ENCODE measurements at places on chromosomes 11 and 22.

DNA sequence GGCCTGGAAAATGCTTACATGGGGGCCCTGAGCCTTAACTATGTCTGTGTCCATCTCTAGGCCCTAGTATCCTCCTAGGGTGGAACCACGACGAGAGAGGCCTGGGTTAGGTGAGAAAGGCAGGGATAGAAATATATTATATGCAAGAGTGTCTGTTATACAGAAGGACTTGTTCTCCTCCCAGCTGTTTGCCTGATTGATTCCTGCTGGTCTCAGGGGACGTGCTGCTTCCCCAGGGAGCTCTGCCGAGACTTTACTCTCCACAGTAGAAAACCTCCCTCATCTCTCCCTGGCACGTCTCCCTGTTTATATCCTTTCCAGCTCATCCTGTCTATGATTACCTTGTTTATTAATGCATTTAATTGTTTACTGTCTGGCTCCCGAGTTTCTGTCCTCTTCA lies 132.6 kb downstream of the MIAT start:
- no peak for DNase-seq

DNA sequence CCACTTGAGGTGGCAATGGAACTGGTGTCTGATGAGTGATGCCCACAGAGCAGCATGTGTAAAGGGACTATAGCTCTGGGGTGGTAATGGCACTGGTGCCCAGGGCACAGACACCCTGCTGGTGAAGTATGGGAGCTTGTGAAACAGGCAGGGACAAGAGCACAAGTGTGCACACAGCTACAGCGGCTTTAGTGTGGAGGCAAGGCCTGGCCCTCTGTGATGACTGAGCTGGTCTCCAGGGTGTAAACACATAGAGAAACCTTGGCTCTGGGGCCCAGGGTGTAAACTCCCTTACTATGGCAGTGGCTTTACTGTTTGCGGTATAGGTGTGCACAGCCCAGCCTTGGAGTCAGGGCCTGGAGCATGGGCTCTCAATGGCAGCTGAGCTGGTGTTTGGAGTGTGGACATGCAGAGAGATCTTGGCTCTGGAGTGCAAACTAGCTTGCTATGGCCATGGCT lies 46.3 kb downstream of the BIRC2 start:
- no peak for DNase-seq

DNA sequence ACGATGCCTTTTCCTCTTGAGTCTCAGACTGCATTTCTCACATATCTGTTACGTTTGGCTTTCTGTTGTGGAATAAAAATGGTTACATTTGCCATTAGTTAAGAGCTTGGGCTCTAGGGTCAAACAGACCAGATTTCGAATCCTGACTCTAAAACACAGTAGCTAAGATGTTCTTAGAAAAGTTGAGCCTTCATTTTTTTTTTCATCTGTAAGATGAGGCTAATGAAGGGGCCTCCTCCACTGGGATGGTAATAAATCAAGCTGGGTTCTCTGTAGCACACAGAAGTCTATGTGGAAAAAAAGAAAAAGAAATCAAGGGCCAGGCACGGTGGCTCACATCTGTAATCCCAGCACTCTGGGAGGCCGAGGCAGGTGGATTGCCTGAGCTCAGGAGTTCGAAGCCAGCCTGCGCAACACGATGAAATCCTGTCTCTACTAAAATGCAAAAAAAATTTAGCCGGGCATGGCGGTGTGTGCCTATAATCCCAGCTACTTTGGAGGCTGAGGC lies 49.9 kb upstream of the CAPRIN1 start:
- no peak for DNase-seq

- no peak for DNase-seq
Measured at GRCh38 chr11:10725114-10725906, 25.7 kb upstream of the CTR9 start.

GRCh38 chr22:45650721-45651120 lies 20.9 kb upstream of the ATXN10 start:
- no peak for DNase-seq

DNA sequence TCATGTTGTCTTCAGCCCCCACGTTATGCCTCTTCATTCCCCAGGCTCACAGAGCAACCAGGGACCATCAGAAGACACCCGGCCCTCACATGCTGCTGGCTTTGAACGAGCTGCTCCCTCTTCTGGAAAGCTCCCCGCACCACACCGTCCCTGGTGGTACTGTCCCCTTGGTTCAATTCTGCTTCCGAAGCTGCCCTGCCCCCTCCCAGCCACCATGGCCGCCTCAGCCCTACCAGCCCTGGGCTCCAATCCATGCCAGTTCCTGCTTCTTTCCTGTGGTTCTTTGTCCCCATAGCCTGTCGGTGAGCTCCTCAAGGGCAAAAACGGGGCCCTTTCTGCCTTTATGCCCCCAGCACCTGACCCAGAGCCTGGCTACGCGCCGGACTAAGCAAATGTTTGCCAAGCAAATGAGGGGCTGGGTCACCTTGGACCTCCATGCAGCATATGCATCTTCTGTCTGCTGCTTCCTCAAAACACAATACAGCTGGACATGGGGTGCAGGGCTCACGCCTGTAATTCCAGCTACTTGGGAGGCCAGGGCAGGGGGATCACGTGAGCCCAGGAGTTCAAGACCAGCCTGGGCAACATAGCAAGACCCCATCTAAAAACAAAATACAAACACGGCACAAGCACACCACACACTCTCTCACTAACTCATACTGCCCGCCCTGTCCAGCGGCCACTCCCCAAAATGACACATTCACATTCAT lies 21.3 kb downstream of the TNKS1BP1 start:
- DNase-seq = no peak

- DNase-seq = no peak
Measured at GRCh38 chr22:19884161-19884953, 29.7 kb upstream of the GNB1L start.

- DNase-seq = no peak
Measured at GRCh38 chr22:22773427-22773826, 114.2 kb upstream of the IGLL5 start.

- DNase-seq = no peak
Measured at GRCh38 chr11:109838026-109838425, 255.2 kb upstream of the ZC3H12C start.

- DNase-seq = no peak
Measured at GRCh38 chr11:33160587-33160986, 693 bp downstream of the CSTF3 start.

GRCh38 chr11:111312076-111312475 lies 13.7 kb downstream of the POU2AF3 start:
- no peak for DNase-seq

DNA sequence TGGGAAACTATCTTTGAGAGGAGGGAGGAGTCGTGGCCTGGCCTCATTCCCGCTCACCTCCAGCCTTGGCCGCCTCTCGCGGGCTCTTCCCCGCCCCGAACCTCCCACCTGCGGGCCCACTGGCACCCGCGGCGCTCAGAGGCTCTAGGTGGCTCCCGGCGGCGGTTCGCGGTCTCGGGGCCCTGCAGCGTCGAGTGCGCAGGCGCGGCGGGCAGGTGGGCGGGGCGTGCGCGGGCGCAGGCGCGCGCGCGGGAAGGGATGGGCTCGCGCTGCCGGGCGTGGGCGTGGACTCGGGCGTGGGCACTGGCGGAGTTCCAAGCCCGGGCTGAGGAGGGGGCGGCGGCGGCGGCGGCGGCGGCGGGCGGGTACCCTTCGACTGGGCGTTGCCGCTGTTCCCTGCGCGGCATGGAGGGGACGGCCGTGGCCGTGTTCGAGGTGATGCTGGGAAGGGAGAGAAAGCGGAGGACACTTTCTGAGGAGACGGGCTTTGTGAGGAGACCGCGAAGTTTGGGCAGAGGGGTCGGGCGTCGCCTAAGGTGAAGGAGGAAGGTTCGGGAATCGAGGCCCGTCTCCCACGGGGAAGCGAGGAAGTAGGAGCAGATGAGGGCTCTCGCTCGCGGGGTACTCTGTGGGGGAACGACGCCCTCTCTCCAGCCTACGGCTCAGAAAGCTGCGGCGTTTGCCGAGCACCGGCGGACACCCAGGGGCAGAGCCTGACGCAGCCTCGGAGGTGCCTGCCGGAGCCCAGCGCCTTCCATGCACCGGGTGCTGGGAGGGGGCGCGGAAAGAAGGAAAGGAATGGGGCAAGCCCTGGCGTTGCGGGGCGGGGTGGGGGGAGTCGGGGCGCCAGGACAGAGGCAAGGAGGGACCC lies 15.7 kb upstream of the SPTBN2 start:
- DNase-seq = peak; percentile 84

- no peak for DNase-seq
Measured at GRCh38 chr22:43798492-43798891, 13.6 kb downstream of the EFCAB6 start.

DNA sequence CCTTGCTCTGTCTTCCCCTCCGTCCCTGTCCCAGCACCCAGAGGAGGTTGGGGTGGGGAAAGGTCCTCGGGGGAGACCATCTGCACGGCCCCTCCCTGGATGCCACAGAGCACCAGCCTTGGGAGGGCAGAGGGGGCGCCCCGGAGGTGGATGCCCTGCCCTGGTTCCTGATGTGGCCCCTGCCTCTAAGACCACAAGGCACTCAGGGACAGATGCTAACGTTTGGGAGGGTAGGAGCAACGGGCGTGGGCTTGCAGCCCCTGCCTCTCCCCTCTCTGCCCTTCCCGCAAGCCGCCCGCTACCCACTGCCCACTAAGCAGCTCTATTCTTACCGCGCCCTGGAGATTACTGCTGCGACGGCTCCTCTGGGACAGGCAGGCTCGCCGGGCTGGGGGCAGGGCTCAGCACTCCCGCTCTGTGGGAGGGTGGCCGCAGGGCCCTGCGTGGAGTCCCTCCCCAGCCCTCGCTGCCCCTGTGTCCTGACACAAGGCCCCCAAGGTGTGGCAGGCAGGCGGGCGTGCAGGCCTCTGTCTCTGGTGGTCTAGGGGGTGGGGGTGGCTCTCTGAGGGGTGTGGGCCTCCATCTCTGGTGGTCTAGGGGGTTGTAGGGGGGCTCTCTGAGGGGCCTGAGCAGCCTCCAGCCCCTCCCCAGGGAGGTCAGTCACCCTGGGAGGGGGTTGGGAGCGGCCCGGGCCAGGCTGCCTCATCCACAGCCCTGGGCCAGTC lies 14.9 kb downstream of the BRSK2 start:
- no peak for DNase-seq

GRCh38 chr11:120061761-120062560 lies 76.0 kb downstream of the TRIM29 start:
- DNase-seq = no peak

DNA sequence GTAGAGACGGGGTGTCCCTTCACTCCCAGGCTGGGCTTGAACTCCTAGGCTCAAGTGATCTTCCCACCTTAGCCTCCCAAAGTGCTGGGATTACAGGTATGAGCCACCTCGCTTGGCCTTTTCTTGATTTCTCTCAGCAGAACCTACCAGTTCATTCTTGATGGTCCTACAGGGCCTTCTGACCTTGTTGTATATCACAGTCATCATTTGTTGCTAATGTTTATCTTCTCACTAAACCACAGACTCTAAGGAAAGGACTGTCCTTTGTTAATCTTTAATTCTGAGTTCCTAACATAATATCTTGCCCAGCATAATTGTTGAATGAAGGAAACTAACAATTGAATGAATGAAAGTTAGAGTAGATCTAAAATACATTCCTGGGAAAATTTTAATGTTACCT lies 22.0 kb upstream of the ZC3H12C start:
- DNase-seq = no peak

DNA sequence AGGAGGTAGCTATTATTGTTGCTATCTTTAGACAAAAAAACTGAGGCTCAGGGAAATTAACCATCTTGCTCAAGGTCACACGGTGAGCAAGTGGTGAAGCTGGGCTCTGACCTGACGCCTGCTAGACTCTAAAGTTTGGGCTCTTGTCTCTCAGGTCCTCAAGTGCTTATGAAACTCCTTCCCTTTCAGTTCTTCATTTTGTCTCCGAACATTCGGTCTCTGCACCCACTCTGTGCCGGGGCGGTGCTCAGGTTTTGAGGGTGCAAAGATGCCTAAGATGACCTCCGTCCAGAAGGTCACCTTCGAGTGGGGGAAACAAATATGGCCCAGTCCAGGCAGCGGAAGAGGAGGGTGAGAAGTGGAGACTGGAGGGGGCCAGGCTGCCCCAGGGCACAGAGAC lies 16.0 kb downstream of the OVOL1 start:
- DNase-seq = no peak

GRCh38 chr11:34416088-34416487 lies 22.6 kb upstream of the CAT start:
- no peak for DNase-seq

GRCh38 chr11:68382358-68382998 lies 70.1 kb downstream of the LRP5 start:
- DNase-seq = no peak

GRCh38 chr22:32800158-32800882 lies 1.2 kb upstream of the TIMP3 start:
- no peak for DNase-seq

DNA sequence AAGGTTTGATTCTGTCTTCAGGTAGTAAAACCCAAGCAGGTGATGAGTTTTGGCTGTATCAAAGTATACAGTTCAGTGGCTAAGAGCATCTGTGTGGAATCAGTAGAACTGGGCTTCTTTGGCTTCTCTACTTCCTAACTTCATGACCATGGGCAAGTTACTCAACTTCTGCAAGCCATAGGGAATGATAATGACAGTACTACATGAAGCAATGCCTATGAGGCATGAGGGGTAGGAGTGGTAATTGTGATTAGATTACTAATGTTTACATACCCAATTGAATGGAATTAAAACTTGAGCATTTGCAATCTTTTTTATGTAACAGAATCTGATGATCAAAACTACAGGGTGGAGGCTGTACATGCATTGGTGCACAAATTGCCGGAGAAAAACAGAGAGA lies 164.3 kb downstream of the PGR start:
- DNase-seq = no peak

- no peak for DNase-seq
Measured at GRCh38 chr11:115188188-115188897, 315.9 kb downstream of the CADM1 start.

DNA sequence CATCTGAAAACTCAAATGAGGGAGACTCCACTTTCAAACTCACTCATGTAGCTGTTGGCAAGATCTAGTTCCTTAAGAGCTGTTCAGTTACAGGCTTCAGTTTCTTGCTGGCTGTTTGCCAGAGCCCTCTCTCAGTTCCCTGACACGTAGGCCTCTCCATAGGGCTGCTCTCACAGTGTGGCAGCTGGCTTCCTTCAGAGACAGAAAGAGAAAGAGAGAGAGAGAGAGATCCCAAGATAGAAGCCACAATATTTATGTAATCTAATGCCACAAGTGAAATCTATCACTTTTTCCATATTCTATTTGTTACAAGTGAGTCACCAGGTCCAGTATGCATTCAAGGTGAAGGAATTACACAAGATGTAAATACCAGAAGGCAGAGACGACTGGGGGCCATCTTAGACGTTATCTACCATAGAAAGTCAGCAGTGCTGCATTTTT lies 168.8 kb downstream of the RCN1 start:
- DNase-seq = no peak

DNA sequence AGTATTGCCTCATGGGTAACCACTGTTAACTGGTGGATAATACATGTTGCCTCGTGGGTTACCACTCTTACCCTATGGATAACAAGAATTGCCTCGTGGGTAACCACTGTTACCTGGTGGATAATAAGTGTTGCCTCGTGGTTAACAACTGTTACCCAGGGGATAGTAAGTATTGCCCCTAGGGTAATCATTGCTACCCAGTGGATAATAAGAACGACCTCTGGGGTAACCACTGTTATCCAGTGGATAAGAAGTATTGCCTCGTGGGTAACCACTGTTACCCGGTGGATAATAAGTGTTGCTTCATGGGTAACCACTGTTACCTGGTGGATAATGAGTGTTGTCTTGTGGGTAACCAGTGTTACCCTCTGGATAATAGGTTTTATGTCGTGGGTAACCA lies 28.1 kb upstream of the NXPE4 start:
- no peak for DNase-seq

GRCh38 chr11:88439356-88439755 lies 101.8 kb upstream of the CTSC start:
- DNase-seq = no peak
